ENCODE measurements at places on chromosomes 4 and X. TPM values are rescaled to one million over a fixed set of nuclear protein-coding genes. Genes with fewer than 3 reads are reported as not detected.

APLN gene
- 0.72 TPM for total RNA-seq

TMEM150C gene
- total RNA-seq: 7.1 TPM

IL13RA1 gene
- total RNA-seq: 108 TPM

NHS gene
- total RNA-seq: 16.8 TPM

TMEM255A gene
- total RNA-seq: under 0.01 TPM

NXT2 gene
- 10.6 TPM for total RNA-seq

SMIM10L2A gene
- total RNA-seq: under 0.01 TPM

VEGFD gene
- total RNA-seq: 0.36 TPM

SLC4A4 gene
- total RNA-seq: 24.8 TPM

SH3RF1 gene
- total RNA-seq: 33.0 TPM

STK32B gene
- total RNA-seq: 2.7 TPM

GLRB gene
- 32.4 TPM for total RNA-seq

SLC10A3 gene
- total RNA-seq: 36.2 TPM
